ENCODE measurements at places on chromosomes 4 and X. TPM values are rescaled to one million over a fixed set of nuclear protein-coding genes. Genes with fewer than 3 reads are reported as not detected.

PDGFRA gene
- 64.0 TPM for total RNA-seq

ARX gene
- total RNA-seq = 6.1 TPM

PDE6B gene
- 2.0 TPM for total RNA-seq

CCSER1 gene
- total RNA-seq = 165 TPM

- peak; percentile 53 for DNase-seq
These were observed 11.1 kb upstream of the FAM3A start for GRCh38 chrX:154526901-154527675.

DNA sequence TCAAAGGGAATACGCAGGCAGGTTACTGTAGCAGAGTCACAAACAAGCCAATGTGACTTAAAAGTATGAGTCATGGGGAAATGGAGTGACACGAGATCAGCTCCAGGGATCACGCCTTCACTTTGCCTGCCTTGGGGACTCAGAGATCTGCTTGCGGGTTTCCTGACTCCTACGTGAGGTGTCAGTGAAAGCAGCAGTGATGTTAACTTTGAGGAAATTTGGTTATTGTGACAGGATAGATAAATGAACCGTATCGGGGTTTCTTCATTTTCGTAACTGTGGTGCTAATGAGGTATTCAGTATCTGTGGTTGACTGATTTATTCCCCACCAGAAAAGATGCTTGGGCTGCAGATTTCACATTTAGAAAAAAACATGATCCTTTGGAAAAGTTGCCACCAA is 383.3 kb upstream of the ZFP42 start:
- no peak for DNase-seq

- no peak for DNase-seq
These were observed 173.0 kb downstream of the COX18 start for GRCh38 chr4:72896515-72896914.

DNA sequence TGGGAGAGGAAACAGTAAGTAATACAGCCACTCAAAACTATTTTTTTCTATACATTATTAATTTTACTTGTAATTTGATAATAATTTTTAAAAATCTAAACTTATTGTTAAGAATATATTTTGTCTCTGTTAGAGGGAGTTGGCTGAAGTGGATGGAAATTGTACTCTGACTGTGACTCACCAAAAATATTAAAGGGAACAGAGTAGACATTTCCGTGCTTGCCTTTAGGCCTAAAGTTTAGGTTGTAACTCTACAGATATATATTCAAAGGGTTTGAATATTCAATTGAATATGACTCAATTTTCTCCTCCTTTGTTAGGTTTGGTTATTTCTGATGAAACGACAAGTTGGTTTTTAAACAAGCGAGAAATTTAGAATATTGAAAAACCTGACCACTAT is 128.3 kb upstream of the PITX2 start:
- no peak for DNase-seq

- DNase-seq = peak; percentile 9
These were observed 102.9 kb downstream of the TSPAN7 start for GRCh38 chrX:38664285-38664684.

- no peak for DNase-seq
These were observed 47.0 kb downstream of the ASIC5 start for GRCh38 chr4:155819066-155819465.

GRCh38 chrX:101383679-101384205 is 2.2 kb downstream of the BTK start:
- DNase-seq = no peak

All from frontal cortex (tissue), 4 donors.